OCI-M1 (cell line): ENCODE measurements at places on chromosomes 5 and 9.

DNA sequence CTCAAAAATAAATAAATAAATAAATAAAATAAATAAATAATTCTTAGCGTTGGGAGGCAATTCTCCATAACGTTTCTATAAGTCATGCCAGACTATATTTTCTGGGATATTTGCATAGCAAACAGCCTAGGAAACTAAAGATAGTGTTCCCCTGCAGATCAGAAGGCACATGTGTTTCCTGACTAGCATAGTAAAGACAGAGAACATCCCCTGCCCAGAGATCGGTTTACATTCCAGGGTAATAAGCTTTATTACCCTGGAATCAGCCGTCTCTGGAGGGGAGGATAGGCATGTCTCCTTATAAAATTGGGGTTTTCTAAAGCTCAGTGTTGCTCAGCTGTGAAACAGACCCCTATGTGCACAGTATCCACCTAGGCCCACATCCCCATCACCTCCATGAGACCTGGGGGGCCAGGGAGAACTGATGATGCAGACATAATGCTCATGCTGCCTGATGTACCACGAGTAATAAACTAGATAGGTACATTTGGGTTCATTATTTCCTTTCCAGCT is 36.9 kb upstream of the IFNK start:
- DNase-seq, result no peak

DNA sequence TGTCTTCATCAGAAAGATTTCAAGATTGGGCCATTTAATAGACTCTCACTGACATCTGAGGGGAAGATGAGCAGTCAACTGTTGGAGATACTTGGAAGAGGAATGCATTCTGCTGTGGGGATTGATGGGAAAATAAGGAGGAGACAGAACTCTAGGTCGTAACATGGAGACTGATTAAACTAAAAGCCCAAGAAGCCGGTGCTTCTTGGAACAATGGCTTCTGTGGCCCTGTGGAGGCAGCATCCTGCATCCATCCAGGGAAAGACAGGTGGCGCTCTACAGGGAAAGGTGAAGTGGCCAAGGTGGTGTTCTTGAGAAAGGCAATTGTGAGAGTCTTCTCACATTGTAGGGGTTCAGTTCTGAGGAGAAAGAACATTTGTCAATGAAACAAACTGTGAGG is 31.3 kb downstream of the ZFAND5 start:
- peak; percentile 11 for DNase-seq

DNA sequence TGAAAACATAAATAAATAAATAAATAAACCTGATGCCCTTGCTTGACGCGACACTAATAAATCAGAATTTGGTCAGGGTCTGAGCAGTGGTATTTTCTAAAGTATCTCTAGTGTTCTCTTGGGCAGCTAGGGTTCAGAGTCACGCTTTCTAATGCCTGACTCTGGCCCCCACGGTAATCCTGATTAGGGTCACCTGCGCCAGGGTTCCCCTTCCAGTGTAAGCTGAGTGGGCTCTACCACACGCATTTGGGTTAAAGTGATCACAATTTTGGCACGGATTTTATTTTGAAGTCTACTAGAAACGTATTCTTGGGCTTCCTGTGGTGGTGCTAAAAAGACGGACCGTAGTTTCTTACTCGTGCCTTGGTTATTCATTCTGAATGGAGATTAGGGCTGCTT is 651 bp downstream of the TTC1 start:
- no peak for DNase-seq

GRCh38 chr9:136138566-136138965 is 19.9 kb upstream of the TMEM250 start:
- DNase-seq, result peak; percentile 29

DNA sequence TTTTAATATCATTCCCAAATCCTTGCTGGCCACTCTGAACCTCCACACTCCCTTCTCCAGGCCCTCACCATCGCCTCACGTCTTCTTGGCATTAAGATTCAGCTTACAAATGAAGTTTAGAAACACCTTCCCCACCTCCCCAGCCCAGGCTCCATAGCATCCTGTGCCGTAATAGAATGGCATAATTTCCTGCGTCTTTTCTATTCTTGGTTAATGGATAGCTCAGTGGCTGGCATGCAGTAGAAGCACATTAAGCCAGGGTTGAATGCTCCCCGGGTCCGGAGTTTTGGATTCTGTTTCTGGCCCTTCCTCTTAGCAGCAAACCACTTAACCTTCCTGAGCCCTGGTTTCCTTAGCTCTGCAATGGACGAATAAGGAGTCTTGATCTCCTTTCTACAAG is 13.8 kb downstream of the WWC1 start:
- DNase-seq, result no peak

- DNase-seq, result no peak
Measured at GRCh38 chr9:19379283-19379682, 753 bp downstream of the RPS6 start.

- no peak for DNase-seq
Measured at GRCh38 chr5:60888359-60889061, 44.4 kb upstream of the ELOVL7 start.

DNA sequence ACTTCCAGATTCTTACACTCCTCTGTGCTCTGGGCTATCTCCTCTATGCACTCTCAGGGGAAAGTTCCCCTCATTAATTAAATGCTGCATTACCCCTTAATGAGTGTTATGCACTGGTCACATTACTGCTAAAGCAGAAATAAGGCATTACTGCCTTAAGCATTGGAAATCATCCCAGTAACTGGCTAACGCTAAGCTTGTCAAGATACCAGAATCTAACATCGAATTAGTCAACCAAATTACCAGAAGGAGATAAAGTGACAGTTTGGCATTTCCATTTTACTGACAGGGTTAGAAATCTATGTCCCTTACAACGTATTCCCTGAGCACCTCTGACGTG is 69.5 kb upstream of the FAM169A start:
- DNase-seq, result no peak

DNA sequence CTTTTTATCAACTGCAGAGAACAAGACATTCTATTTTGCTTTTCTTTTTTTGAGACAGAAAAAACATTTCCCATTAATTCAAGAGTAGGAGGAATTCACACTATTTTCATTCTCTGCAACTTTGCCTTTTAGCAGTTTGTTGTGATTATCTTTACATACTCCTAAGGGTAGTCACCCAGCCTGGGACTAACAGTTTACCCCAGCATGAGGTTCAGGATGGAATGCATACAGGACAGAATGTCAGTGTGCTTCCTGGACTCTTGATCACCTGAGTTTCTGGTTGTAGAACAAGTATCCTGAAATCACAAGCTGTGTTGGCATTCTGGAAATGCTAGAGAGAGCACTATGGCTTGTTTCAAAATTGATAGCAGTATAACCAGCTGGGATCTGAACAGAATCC is 368.1 kb downstream of the KIF4B start:
- no peak for DNase-seq

GRCh38 chr9:107387409-107387808 is 102.2 kb downstream of the KLF4 start:
- no peak for DNase-seq

- no peak for DNase-seq
Measured at GRCh38 chr5:112059579-112060135, 302.7 kb upstream of the NREP start.

- peak; percentile 98 for DNase-seq
Measured at GRCh38 chr9:13351778-13352386, 72.4 kb upstream of the MPDZ start.

- no peak for DNase-seq
Measured at GRCh38 chr5:15440434-15440833, 59.5 kb upstream of the FBXL7 start.

DNA sequence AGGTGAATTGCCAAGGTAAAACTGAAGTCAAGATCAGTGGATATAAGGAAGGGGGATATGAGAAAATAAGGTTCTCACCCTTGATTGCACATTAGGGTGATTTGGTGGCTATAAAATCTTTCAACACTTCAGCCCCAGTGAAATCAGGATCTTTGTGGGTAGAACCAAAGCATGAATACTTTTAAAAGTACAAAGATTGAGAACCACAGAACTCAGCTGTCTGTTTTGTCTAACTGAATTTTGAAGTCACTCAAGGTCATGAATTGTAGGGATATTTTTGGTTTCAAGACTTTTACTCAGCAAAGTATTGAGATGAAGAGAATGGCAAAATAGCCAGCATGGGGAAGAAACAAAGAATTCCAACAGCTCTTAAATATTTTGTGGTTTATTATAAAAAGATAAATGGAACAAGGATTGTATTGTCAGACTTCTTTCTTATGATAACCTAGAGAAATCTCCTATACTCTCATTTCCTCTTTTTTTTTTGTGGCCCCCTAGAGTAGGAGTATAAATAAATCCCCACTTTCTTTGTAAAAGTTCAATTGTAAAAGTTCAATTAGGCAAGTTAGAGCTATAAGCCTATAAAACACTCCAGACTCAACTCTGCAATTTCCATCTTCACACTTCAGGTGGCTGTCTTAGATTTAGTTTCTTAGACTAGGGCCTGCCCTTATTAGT is 272.9 kb downstream of the PDE4D start:
- DNase-seq, result no peak

DNA sequence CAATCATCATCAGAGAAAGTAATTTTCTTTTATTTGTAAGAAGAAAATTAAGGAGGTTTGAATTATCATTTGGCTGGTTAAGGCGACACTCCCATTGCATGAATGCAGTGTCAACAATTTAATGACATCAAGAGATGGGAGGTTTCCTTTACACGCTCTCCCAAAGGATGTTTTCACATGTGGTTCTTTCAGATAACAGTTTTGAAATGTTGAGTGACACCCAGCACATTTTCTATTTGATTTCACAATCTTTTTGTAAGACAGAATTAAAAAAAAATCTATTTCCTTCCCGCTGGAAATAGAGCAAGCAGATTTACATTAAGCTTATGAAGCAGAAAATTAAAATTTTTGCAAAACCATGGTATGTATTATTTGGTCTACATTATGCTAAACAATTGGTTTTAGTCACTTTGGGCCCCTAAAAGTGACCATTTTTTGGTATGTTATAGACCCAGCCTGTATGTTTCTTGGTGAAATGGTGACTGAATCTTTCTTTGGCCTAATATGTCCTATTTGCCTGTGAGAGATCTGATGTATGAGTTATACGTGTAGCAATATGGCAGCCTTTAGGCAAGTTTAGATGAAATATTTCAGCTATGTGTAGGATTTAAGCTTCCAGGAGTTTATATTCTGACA is 18.9 kb upstream of the ANKRD55 start:
- DNase-seq, result peak; percentile 93

- DNase-seq, result no peak
Measured at GRCh38 chr9:11663913-11664312, 1029.3 kb upstream of the TYRP1 start.

- DNase-seq, result no peak
Measured at GRCh38 chr5:79111387-79111959, at the start of gene BHMT. TSS of gene BHMT (plus strand) at chr5:79111809. CDS start at chr5:79111886, 77 bp downstream.

- DNase-seq, result no peak
Measured at GRCh38 chr5:156134216-156134615, 192.7 kb upstream of the SGCD start.

DNA sequence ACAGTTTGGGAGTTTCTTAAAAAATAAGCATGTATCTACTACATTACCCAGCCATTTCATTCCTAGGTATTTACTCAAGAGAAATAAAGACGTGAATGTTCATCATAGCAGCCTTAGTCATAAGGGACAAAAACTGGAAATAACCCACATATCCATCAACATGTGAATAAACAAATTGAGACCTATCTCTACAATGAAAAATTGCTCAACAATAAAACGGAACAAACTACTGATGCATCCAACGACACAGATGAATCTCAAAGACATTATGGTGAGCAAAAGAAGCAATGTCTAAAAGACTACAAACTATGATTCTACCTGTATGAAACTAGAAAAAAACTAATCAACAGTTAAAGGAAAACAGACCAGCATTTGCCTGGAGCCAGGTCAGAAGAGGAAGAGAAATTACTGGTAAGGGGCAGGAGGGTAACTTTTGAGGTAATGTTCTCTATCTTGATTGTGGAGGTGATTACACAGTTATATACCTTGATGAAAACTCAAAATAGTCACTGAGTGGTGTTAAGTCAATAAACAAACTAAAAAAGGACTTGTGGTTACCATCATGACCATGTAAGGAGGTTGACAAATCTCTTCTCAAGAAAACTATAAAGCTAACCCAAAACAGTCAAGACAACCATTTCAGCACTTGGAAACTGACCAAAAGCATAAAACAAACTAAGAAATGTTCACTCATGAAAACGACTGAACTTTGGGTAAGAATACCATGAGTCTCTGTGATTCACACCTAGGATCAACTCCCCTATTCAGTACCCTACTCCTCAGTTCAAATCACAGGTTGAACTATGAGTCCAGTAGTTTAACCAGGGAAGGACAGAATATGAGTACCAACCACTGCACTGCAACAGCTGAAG is 10.4 kb downstream of the UIMC1 start:
- DNase-seq, result peak; percentile 47

GRCh38 chr5:74625742-74626241 is 14.7 kb downstream of the ENC1 start:
- DNase-seq, result no peak

GRCh38 chr5:9895302-9895645 is 265.1 kb upstream of the TAS2R1 start:
- DNase-seq, result no peak

DNA sequence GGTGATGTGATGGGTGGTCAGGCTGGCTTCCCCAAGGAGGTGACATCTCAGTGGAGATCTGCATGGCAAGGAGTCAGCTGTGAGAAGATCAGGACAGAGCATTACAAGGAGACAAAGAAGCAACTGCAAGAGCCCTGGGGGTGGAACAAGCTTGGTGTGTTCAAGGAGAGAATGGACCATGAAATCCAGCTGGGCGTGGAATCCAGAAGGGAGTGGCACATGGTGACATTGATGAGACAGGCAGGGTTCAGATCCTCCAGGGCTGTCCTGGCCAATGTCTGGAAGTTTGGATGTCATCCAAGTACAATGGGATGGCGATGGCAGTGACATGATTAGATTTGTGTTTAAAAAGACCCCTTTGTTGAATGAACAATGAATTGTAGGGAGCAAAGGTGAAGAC is 175.6 kb downstream of the MACROH2A1 start:
- no peak for DNase-seq

DNA sequence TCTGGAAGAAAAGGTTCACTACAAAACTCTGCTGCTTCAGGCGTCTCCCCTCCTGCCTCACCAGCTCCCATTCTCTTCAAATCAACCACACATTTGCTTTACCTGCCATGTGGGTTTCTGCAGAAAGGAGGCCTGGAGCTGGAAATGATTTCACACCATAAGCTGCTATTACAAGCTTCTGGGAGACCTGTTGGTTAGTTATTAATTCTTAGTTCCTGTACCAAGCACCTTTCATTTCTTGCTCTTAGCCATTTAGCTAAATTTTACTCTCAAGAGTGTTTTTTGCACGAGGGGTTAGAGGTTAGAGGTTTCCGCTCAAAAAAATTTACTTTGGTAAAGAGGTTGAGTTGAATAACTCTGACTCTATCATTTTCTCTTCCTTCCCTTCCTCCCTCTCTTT is 70.3 kb downstream of the MAP1B start:
- no peak for DNase-seq
